ENCODE measurements at places on chromosomes 4 and X.

GRCh38 chrX:21655901-21656586, 2.1 kb downstream of the KLHL34 start:
- no peak for DNase-seq

- DNase-seq, result no peak
Observed at GRCh38 chr4:25345744-25346143, 31.3 kb upstream of the ANAPC4 start.

- DNase-seq, result no peak
Observed at GRCh38 chr4:183966371-183966770, 61.3 kb downstream of the STOX2 start.

DNA sequence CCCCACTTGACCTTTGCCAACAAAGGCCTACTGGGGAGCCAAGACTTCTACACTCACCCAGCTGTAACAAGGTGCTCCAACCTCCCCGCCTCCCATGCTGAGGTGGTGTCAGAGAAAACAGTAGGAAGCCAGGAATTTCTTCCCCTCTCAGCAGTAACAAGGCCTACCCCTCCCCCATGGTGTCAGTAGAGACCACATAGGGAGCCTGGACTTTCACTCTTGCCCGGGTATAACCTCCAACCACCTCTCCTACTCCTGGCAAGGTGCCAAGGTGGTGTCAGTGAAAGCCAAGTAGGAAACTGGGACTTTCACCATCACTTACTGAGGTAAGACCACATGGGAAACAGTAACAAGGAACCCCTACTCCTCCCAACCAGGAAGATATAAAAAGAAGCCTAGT, 93.1 kb downstream of the SLC16A2 start:
- no peak for DNase-seq

GRCh38 chr4:37936889-37937498, 23.2 kb upstream of the PTTG2 start:
- DNase-seq, result no peak

GRCh38 chr4:42492962-42493361, 95.7 kb downstream of the SHISA3 start:
- DNase-seq, result no peak

GRCh38 chr4:19381068-19381467, 870.6 kb upstream of the SLIT2 start:
- no peak for DNase-seq

DNA sequence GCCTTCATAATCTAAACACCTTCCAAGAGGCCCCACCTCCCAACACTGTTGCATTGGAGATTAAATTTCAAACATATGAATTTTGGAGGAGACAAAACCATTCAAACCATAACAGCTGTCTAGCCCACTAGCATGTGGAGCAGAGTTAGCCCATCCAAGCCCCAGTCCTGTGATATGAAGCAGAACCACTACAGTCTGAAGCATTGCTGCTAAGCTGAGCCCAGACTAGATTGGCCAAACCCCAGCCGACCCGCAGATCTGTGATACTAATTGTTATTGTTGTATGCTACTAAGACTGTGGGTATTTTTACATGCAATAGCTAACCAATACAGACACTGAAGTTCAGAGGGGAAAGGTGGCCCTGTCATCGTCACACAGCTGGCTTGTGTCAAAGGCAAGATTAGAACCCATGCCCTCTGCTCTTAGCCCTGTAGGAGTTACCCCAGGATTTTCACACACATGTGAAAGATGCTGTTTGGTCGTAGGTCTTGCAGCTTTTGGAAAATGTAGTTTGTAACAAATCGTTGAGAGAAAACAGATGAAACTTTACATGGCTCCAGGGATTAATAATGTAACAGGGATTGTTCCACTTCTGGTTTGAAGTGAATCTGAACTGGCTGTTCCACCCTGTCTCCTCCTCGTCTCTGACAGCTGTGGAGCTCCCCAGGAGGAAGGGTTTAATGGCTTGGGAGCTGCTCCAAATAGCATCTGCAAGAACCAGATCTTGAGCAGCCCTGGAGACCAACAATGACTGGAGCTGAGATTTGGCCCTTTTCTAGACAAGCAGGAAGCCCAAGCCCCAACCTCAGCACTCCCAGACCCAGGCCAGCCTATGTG, 517.5 kb downstream of the MID1IP1 start:
- no peak for DNase-seq

DNA sequence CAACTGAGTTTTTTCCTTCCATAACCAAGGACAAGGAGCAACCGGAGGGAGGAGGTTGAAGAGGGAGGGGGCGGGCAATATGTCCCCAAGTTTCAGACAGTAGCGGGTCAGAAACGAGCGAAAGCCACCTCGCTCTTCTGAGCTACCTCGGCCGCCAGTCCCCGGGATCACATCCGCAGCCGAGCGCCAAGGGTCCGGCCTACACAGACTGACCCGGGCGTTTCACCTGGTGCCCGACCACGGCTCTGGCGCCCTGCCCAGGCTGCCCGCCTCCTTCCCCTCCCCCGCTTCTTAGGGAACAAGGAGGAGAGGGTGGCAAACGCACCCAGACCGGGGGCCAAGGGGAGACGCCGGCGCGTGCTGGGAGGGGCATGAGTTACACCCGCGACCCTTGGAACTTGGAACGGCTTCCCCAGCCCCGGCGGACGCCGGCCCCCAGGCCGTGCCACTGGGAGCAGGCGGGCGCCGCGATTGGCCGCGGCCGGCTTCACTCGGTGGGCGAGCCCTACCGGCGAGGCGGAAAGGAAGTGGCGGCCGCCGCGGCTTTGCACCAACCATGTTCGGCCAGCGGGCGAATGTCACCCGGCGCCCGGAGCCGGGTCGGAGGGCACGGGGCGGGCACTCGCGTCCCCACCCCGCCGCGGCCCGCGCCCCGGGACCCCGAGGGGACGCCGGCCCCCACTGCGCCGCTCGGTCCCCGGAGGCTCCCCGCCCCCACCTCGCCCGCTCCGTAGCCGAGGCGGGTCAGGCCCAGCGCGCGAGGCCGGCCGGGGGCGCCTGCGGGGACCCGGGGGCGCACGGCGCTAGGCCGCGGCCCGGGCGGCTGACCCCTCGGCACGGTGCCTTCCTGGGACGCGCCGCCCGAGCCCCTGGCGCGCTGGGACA, 1.5 kb downstream of the IRF2 start:
- no peak for DNase-seq

DNA sequence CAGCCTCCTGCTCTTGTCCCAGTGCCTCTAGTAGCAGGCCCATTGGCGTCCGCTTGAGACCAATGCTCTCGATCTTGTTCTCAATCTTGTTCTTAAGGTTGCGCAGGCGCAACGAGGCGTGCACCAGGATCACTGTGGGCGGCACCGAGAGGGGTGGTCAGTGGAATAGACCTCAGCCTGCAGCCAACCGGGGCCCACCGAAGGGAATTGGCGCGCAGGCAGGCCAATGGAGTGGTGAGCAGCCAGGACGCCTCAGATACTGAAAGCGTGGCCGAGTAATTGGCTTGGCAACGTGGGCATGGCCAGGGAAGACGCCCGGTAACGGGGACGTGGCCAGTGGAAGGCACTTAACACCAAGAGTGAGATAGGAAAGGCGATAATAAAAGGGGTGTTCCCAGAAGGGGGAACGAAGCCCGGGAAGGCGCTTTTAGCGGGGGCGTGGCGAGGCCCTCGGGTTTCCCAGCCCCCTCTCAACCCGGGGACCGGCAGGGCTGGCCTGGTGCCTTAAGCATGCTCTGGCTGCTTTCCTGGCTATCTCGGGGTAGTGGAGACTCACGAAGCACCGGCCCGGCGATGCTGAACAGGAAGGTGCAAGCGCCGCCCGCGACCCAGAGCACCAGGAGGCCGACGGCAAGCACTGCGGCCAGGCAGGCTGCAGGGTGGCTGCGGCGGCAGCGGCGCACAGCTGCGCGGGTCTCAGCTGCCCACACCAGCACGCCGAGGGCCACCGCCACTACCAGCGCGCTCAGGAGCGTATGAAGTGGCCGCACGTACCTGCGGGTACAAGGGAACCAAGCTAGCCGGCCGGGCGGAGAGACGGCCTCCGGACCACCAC, 1.7 kb downstream of the PRAF2 start:
- DNase-seq, result no peak

GRCh38 chr4:113317523-113317922, 268.1 kb downstream of the ANK2 start:
- DNase-seq, result no peak

- no peak for DNase-seq
Observed at GRCh38 chrX:10095698-10096432, 60.9 kb upstream of the CLCN4 start.

GRCh38 chr4:168716406-168717129, 219.7 kb downstream of the PALLD start:
- DNase-seq, result no peak

DNA sequence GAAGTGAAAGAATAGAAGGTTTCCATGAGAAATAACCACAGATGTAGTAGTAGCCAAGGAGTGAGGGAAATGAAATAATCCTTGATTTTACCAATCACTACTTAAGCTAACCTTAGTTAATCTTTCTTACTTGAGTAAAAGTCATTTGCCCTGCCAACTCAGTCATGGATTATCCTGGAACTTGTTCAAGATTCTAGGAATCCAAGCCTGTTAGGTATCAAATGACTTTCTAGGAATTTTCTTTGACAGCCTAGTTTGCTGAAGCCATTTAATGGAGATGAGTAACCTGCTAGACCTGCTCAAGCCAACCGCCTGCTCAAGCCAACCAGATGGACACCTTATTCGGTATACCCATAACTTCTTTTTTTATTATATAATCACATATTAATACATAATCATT, 180.5 kb downstream of the KLHL13 start:
- DNase-seq, result no peak

DNA sequence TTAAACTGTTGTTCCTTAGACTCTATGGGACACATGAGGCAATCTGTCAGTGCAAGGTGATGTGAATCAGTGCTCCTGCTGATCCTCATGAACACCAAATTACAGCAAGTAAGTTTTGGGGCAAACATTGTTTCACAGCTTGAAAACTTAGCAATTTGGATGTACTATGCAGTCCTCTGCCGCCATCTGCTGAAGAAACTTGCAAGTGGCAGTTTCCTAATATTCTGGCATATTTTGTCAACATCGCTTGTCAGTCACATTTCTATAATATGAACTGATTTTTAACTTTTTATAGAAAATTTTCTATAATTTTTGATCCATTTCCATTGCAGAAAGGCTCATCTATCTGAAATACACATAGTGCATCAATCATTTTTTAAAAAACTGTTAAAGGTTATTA, 56.3 kb downstream of the ZAR1 start:
- DNase-seq, result no peak

- DNase-seq, result no peak
Observed at GRCh38 chr4:143341186-143341755, 4.6 kb downstream of the GAB1 start.

DNA sequence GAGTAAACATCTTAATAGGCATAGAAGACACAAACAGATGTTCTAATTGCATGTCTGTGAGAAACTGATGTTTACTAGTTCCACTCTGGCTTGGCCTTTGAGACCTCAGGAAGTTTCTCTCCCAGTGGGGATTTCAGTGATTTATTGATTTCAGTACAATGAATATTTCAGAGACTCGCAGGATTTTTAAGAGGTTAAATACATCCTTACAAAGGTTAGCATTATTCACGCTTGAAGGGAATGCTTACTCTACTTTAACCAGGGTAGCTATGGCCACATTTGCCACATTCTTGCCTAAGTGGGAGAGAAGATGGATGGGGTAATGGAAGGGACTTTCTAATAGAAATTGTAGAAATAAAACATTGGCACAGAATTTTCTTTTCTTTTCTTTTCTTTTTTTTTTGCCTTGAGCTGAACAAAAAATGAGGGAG, 480.1 kb downstream of the SPRY1 start:
- DNase-seq, result no peak

- no peak for DNase-seq
Observed at GRCh38 chr4:73258436-73258685, 237 bp downstream of the ANKRD17 start.

DNA sequence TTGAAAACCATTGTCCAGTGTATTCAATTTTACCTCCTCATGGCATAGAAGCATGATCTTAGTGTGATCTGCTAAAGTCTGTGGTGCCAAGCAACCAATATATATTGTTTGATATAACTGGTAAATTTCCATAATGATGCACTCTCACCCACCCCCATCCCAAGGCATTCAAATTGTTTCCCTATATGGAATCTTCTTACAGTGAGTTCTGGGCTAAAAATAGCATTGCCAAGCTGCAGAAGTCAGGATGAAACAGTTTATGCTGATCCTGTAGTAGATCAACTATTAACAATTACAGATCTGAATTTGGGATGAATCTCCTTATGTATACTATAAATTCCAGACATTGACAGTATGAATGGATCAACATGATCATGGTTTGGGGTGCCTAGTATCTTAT, 20.9 kb downstream of the FGF13 start:
- DNase-seq, result no peak

DNA sequence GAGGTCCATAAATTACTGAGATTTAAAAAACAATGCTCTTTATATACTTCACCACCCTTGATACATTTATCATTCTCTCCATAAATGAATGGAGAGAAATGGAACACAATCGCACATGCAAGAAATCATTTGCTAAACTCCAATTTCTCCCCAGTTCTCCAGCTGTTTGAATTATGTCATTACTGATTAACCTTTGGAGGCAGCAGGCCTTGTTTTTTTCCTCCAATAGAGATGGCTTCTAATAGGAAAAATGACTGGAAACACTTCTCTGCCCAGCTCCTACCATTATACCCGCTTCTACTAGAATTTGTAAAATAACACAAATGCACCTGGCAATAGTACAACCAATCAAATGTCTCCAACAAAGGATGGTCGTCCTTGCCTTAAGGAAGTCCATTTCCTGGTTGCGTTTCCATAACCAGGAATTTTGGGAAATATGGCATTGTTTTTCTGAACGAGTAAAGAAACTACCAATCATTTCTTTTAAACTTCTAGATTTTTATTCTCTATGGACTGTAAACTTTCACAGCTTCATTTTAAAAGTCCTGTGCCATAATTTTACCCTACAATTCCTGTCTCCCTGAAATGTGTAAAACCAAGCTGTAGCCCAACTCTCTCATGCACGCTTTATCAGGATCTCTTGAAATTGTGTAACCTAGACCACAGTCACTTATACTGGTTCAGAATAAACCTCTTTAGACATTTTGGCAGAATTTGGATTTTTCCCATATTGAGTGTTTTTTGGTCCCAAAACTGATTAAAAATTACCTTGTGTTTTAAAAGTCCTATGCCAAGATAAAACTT, 60.1 kb downstream of the APBB2 start:
- DNase-seq, result no peak

DNA sequence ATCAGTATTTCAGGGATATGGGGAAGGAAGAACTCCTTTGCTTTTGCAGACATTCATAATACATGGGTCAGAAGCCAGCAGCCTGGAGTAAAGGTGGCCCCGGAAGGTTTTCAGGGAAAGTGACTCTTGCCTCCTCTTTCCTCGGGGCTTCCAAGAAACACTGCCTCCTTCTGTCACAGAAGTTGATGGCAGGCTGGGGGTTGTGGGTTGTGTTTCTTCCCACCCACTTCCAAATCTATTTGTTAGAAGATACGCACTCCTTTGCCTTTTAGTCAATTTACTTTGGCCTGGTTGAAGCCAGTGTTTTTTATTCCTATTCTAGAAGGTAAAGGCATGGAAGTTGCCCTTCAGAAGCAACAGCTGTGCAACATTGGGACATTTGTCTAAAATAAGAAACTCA, 19.7 kb downstream of the KIT start:
- no peak for DNase-seq

DNA sequence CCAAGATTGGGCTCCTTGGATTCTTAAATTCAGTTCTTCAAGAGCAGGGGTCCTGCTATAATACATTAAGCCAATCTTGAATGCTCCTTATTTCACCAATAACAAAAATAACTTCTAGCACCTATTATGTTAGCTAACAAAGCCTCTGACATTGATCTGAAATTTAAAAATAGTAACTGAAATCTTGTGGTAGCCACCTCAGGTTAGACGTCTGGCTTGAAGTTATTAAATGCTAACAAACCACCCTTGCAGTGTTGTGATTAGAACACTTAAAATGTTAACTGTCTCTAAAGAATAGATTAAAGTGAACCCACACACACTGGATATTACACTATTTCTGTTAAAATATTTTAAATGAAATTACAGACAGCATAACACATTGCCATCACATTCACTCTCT, 49.8 kb upstream of the LGI2 start:
- DNase-seq, result no peak
